Hematopoietic multipotent progenitor cell treated with erythropoietin and hydrocortisone succinate and interleukin-3 and kit ligand, for 6 days (in vitro differentiated cells): ENCODE measurements at places on chromosomes 1 and 21.

- DNase-seq = no peak
Measured at GRCh38 chr1:246151796-246152434, 355.2 kb downstream of the SMYD3 start.

- DNase-seq = no peak
Measured at GRCh38 chr1:12527564-12527963, 90.4 kb downstream of the DHRS3 start.

- no peak for DNase-seq
Measured at GRCh38 chr1:9809100-9809510, 14.7 kb downstream of the CLSTN1 start.

- DNase-seq = no peak
Measured at GRCh38 chr1:101280942-101281654, 44.3 kb downstream of the S1PR1 start.

- DNase-seq = no peak
Measured at GRCh38 chr1:229133151-229133550, 137.8 kb upstream of the RAB4A start.

DNA sequence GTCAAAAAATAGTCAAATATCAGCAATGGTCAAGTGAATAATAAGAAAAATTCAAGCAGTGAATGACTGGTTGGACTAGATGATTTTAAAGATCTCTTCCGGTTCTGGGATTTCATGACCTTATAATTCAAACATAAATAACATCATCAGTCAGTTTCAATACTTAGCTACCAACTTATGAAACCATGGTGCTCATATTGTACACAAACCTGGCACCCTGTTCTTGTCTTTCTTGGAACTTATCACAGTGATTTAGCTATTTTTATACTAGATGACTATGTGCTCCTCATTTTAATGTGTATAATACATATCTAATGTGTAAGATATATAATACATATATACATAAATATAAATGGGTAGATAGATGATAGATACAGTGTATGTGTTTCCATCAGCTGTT, 156.9 kb downstream of the CLEC20A start:
- no peak for DNase-seq

DNA sequence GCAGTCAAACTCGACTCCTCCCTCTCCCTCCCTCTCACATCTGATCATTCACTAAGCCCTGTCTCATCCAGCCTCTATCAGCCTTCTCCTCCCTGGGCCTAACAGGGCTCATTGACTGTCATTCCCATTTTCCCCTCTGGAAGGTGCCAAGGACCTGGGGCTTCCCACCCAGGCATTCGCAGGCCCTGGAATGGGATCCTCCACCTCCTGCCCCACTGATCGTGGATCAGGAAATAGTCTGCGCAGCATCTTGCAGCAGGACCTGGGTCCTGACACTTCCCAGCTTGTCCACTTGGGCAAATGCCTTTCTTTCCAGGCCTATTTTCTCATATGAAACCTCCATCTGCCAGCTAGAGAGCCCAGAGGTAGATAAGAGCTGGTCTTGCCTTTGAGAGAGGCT, 71.2 kb upstream of the ZC3H12A start:
- DNase-seq = no peak

GRCh38 chr21:27759091-27759659, 792.3 kb upstream of the ADAMTS5 start:
- DNase-seq = peak; percentile 2

- DNase-seq = peak; percentile 49
Measured at GRCh38 chr1:169892927-169893644, 610 bp downstream of the SCYL3 start.

GRCh38 chr1:209486861-209487593, 96.5 kb upstream of the CAMK1G start:
- DNase-seq = no peak

GRCh38 chr1:13540866-13541265, 27.1 kb upstream of the LRRC38 start:
- no peak for DNase-seq

DNA sequence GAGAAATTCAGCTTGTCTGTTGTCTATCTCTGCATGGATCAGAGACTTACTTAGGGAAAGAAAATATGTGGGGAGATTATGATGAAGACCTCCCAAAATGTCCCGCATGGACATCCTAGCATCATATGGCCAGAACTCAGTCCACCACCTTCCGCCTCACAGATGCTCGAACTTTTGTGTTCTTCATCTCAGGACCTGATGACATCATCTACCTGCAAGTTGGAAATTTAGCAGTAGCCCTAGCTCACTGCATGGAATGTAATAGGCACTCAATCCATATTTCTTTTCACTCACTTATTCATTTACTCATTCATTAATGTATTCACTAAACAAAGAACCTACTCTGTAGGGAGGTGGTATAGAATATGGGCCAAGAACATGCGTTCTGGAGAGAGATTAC, 96.8 kb downstream of the CLIC6 start:
- no peak for DNase-seq

DNA sequence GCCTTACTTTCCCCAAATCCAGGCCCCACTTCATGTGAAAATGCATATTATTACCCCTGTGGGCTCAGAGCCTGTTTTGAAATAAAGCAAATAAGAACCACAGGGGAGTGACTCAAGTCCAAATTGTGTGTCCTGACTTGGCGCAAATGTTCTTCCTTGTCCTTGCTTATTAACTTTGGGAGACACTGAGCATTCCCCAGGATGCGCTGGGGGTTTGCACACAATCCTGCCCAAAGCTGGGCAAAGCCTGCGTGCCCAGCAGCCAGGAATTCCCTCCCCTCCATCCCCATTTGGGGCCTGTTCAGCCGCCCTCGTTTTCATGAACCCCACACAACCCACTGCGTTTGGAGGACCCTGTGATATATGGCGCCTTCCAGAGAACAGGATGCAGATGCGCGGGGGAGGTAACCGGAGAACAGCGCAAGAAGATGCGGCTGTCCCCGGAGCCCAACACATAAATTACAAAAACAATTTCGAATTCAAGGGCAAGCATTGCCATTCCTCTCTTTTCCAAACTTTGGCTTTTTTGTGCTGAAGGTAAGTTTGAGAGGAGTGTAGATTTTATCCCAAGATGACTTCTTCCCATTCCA, 42.4 kb upstream of the CLDN14 start:
- DNase-seq = no peak

DNA sequence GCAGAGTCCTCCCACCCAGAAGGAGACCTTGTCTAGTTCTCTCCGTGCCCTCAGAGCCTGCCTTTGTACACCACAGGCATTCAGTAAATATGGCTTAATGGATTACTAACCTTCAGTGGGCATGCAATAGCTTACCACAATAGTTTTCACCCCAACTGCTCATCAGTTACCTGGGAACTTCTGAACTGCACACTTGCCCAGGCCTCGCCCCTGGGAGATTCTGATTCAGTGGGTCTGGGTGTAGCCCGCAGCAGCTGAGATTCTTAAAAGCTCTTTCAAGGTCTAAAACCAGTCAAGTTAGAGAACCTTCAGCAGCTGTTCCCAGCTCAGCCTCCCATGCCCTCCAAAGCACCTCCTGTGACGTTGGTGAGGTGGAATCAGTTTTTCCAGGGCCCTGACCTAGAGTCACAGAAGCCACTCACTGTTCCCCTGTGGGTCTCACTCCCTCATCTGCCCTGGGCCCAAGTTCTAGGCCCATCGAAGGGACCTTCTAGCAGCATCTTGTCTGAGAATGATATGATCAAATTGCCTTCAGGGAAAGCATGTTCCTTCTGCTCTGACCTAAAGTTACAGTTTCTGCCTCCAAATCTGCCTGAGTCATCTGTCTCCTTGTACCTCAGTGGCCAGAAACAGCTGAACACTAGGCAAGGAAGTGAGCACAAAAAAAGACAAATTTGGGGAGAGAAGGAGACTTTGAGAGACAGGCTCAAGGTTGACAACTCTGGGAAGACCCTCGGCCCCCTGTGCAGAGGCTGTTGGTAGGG, 10.8 kb downstream of the ASAP3 start:
- no peak for DNase-seq

GRCh38 chr1:232786845-232787455, 18.3 kb upstream of the MAP10 start:
- DNase-seq = no peak

- no peak for DNase-seq
Measured at GRCh38 chr1:193676996-193677549, 490.7 kb upstream of the B3GALT2 start.
